Osteocyte (in vitro differentiated cells): ENCODE measurements at places on chromosomes 2 and 18. TPM values are rescaled to one million over a fixed set of nuclear protein-coding genes. Genes with fewer than 3 reads are reported as not detected.
A peak's percentile ranks its signal among the peaks of the same experiment; 100 is the strongest.

GRCh38 chr2:13109516-13109915, 392.8 kb downstream of the TRIB2 start:
- H3K4me1 ChIP-seq, result peaks cover 5% of the 10 kb centered on the region
- no peaks in the 10 kb centered on the region for H3K36me3 ChIP-seq
- no peak overlapping the region for H3K27ac ChIP-seq

GRCh38 chr18:50027996-50028395, 167.0 kb downstream of the MYO5B start:
- no peak overlapping the region for H3K27ac ChIP-seq
- peaks cover 18% of the 10 kb centered on the region for H3K27me3 ChIP-seq
- H3K4me3 ChIP-seq, result no peak overlapping the region
- DNase-seq, result no peak

DNA sequence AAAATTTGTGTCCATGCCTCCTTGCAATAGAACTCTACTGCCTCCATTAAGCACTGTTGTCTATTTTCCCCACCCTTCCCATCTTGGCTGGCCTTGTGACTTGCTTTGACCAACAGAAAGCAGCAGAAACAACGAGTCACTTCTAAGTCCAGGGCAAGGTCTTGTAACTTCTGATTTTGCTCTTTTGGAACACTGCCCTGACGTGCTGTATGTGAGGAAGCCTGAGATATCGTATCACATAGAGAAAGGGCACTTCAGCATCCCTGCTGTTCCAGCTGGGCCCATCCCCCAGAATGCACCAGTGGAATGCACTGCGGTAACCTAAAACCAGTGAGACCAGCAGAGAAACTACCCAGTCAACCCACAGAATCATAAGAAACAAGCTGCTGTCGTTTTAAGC, 28.1 kb downstream of the NCKAP1 start:
- peak overlapping the region; percentile 54 for H3K4me3 ChIP-seq
- no peak for DNase-seq
- no peaks in the 10 kb centered on the region for H3K27me3 ChIP-seq

DNA sequence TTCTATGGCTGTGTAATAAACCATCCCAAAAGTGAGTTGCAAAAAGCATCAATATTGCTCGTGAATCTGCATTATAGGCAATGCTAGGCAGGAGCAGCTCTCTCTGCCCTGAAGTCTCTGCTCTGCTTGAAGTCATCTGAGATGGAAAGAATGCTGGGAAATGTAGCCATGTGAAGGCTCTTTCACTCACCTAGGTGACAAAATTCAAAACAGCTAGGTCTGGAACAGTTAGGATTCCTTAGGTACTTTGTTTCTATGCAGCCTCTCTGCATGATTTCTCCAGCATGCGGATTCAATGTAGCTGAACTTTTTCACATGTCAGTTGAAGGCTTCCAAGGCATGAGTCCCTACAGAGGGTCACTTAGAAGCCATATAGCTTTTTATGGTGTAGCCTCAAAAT, 1383.7 kb downstream of the LRP1B start:
- H3K36me3 ChIP-seq, result no peaks in the 10 kb centered on the region
- H3K4me3 ChIP-seq, result no peak overlapping the region
- no peak overlapping the region for H3K27ac ChIP-seq
- DNase-seq, result no peak
- no peaks in the 10 kb centered on the region for H3K4me1 ChIP-seq

Gene LCT
- not detected in 2 replicates for total RNA-seq

Gene CDH7
- not detected in 2 replicates for total RNA-seq

Gene MBD1
- 69.9 and 74.2 TPM in 2 replicates for total RNA-seq
